LoVo (cell line): ENCODE measurements at places on chromosomes 7 and 10.
A peak's percentile ranks its signal among the peaks of the same experiment; 100 is the strongest.

DNA sequence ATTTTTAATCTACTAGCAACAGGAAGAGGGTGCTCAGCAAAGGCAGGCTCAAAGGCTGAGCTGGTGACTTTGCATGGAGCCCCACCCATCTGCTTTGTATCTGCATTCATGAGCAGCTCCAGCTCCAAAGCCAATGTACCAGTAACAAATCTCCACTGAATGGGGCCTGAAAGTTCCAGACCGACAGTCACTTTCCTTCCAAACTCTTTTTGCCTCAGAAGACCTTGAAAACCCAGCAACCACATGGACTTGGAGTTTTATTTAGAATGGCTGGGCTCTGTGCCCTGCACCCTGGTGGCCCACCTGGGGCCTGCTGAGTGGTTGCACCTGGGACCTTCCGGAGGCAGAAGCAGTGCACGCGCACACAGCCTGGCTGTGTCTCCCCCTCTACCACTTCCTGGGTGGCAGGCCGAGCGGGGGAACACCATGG, 195.0 kb upstream of the PLXNA4 start:
- DNase-seq, result no peak

DNA sequence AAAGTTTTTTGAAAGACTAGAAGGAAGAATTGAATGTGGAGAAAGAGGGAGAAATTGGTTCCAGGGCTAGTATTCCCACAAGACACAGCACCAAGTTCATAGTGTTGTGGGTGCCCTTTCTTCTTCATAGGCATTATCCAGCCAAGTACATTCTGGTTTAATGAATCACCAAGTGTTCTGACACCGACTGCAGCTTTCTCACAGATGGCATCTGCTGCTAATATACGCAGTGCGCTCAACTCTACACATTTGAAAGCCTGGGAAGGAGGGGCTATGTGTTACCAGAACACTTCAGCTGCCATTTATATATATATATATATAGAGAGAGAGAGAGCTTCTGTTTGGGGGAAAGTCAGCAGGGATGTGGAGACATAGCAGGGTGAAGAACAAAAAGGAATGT, 1168.4 kb downstream of the GATA3 start:
- DNase-seq, result peak; percentile 57

DNA sequence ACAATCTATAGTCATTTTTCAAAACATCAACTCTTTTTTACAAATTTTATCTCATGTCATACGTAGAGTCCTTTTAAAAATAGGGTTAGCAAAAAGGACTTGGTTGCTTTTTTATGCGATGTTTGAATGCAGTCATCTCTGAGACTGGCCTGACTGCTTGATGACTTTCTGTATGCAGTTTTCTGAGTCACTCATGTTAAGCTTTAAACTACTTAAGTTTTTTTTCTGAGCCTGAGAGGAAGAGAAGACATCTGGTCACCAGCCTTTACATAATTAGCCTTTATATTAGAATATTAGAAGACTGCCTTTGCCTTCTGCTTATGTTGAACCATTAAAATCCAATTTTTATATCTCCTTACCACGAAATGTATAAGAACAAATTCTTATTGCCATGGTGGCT, 834.4 kb upstream of the MBL2 start:
- DNase-seq, result no peak

GRCh38 chr7:117588352-117588794, 108.5 kb downstream of the CFTR start:
- DNase-seq, result peak; percentile 89

DNA sequence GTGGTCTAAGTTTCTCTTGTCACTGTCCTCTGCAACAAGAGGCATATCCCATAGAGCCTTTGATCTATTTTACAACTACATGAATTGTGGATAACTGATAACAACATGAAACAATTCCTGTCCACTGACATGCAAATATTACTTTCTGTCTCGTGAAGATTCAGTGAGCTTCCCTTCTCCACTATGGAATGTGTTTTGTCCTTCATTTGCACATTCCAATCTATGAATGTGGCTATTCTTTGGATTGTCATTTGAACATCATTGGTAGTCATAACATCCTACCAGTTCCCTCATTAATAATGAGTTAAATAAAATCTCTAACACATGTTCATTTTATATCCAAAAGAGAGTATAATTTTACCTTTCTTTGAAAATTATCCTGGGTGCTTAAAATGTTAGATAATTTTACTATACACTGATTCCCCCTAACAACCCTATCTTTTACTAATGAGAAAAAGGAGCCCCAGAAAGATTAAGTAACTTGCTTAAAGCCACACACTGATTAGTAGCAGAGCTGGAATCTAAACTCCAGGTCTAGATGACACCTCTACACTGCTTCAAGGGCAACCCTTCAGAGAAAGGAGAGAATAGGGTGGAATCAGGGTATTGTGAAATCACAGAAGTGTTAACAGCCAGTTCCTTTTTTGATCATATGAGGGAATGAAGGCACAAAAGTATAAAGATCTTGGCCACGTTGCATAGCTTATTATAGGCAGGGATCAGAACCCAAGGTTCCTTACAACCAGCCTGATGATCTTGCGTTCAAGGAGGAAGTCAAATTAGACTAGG, 39.1 kb downstream of the PDE1C start:
- no peak for DNase-seq

- DNase-seq, result no peak
Observed at GRCh38 chr10:59887972-59888640, 18.2 kb downstream of the CCDC6 start.

GRCh38 chr7:48063985-48064384, 25.1 kb upstream of the UPP1 start:
- DNase-seq, result no peak

DNA sequence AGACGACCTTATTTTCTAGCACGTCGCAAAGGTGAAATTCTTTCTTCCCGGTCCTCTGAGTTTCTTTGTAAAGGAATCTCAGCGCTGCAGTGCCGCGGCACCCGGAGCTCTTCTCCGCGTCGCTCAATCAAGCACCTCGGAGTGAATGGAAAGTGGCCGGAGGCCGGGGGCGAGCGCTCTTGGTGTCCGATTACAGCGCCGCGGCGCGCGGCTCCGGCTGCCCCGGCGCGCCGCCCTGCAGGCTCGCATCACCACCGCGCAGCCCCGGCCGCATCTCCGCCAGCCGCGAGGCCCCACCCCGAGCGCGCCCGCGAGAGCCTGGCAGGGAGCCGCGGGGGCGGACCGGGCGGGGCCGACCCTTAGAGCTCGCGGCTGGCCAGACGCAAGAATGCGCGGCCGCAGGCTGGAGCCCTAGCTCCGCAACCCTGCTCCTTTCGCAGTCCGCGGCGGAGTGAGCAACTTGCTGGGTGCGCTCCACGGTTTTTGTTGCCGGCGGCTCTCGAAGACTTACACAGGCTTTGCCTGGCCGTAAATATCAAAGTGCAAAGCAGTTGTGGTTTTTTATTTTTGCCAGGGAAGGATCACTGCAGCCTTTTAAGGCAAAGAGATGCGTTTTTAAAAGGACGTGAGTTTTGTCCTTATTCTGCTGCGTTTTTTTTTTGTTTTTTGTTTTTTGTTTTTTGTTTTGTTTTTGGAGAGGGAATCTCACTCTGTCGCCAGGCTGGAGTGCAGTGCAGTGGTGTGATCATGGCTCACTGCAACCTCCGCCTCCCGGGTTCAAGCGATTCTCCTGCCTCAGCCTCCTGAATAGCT, at the start of gene SEMA3C:
SEMA3C (minus strand) TSS at position 143 of the 813 bp plus-strand sequence. CDS start 2,270 bp downstream, outside the sequence.
- peak; percentile 98 for DNase-seq

DNA sequence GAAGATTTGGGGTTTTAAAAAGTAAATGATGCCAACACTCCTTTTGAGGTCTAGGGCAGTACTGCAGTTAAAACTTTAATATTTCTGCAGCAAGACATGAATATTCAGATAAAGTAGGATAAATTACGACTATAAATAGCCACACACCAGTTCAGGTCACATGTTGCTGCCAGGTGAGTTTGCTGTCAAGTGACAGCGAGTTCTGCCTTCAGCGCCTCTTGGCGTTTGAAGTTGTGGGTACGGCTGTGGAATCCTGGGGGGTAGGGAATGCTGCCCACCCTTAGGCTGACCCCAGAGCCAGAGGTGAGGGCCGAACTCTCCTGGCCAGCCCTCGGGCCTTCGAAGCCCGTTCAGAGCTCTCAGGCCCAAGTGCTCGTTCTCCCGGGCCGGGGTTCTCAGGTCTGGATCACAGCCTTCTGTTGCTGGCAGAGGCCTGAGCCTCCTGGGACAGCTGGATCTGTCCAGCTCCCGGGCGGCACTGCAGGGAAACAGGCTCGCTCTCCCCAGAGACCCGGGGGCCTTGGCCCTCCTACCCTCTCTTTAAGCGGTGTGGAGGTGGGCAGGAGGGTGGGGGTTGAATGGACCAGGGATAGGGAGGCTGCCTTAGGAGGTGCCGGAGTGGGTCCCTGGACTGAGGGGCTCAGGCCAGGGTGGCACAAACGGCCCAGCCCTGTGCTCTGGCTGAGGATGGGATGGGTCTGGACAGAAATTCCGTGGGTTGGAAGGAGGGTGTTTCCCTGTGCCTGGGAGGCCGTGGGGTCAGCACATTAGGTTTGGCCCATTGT, 5.4 kb downstream of the BRI3 start:
- no peak for DNase-seq

GRCh38 chr7:150373049-150373801, 4.6 kb downstream of the REPIN1 start:
- DNase-seq, result no peak

- no peak for DNase-seq
Observed at GRCh38 chr10:29951441-29951931, 107.9 kb downstream of the JCAD start.

DNA sequence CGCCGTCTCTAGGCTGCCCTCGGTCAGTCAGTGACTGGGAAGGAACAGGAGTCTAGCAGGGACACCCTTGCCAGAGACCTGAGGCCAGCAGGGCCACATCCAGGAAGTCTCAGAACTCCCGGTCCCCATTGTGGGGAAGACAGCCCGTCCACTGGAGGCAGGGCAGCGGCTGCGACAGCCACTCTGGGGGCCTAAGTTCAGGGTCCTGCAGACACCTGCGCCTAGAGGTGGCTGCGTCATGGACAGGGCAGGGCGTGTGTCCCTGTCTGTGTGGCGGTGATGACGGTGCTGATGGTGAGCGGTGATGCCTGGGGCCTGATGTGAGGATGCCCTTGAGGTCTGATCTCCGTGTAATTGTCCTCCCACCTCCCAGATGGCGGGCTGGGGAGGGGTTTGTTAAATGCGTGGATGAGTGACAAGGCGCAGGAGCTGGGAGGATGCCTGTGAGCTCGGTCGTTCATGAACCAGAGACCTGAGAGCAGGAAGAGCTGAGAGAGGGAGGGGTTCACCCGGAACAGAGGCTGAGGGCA, 537.9 kb upstream of the FOXK1 start:
- DNase-seq, result no peak

DNA sequence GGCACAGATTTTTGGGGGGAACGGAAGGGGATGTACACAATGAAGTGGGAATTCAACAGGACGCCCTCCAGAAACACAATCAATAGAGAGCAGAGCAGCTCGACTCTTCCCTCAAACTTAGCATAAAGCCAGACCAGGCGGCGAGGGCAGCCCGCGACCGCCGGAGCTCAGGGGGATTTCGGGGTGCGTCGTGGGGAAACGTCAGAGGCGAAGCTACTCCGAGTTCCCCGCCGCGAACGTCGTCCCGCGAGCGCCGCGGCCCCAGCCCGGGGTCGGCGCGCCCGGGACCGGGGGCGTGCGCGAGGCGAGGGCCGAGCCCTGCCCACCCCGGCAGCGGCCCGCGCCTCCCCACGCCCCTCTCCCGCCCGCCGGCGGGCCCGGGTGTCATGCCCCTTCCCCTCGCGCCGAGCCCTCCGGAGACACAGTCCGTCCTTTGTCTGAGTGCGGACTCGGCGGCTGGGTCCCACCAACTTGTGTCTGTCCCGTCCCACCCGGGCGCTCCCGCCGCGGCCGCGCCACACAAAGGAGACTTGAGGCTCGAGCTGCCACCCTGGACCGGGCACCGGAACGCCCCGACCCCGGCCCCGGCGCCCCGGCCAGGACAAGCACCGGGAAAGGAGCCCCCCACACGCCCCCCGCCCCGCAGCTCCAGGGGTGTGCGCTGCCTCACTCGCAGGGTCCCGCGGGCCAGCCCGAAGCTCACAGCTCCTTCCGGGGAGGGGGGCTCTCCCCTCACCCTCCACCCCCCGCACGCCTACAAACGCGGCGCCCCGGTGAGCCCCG, 634 bp downstream of the EZH2 start:
- DNase-seq, result peak; percentile 11
